Airway epithelial cell (primary cell): ENCODE measurements at places on chromosomes 11 and 22. TPM values are rescaled to one million over a fixed set of nuclear protein-coding genes. Genes with fewer than 3 reads are reported as not detected.

Gene P4HA3
- total RNA-seq, result 0.09 and 0.71 TPM in 2 replicates

Gene RASGRP2
- not detected in 2 replicates for total RNA-seq

Gene PHLDB1
- total RNA-seq, result 51.1 and 54.2 TPM in 2 replicates

Gene CRYBA4
- total RNA-seq, result not detected in 2 replicates

Gene CRYBB1
- total RNA-seq, result not detected in 2 replicates

Gene LRRC10B
- 0.14 TPM in 1 of 2 replicates, not detected in the other for total RNA-seq

Gene CSNK2A3
- 0.33 and 1.5 TPM in 2 replicates for total RNA-seq

Gene SLC22A6
- total RNA-seq, result not detected in 2 replicates

Gene BATF2
- 0.09 TPM in 1 of 2 replicates, not detected in the other for total RNA-seq

Gene AHNAK
- total RNA-seq, result 386 and 487 TPM in 2 replicates

Gene OR2AT4
- total RNA-seq, result not detected in 2 replicates

Gene FOLR2
- not detected in 2 replicates for total RNA-seq

Gene FBLN1
- total RNA-seq, result 46.7 and 49.7 TPM in 2 replicates

Gene ANAPC15
- 52.9 and 71.1 TPM in 2 replicates for total RNA-seq

Gene RASSF10
- total RNA-seq, result 6.5 and 8.9 TPM in 2 replicates

Gene MYO18B
- total RNA-seq, result not detected in 2 replicates

Gene C11orf91
- not detected in 2 replicates for total RNA-seq

Gene ANO5
- not detected in 2 replicates for total RNA-seq

Gene UBQLNL
- total RNA-seq, result not detected in 2 replicates

Gene HEPN1
- not detected in 2 replicates for total RNA-seq

Gene ANO9
- total RNA-seq, result 10.5 and 18.0 TPM in 2 replicates

Gene LRRC55
- total RNA-seq, result not detected in 2 replicates

Gene TRIM66
- total RNA-seq, result 0.99 and 2.0 TPM in 2 replicates

Gene ROM1
- 1.7 and 3.5 TPM in 2 replicates for total RNA-seq

Gene APOL5
- not detected in 2 replicates for total RNA-seq

Gene HEPHL1
- 0.79 and 1.1 TPM in 2 replicates for total RNA-seq

Gene RBM14
- total RNA-seq, result 33.9 and 46.5 TPM in 2 replicates

Gene MUC6
- not detected in 2 replicates for total RNA-seq

Gene RAG1
- 0.42 and 0.99 TPM in 2 replicates for total RNA-seq
